ENCODE measurements at places on chromosomes 6 and 20.

DNA sequence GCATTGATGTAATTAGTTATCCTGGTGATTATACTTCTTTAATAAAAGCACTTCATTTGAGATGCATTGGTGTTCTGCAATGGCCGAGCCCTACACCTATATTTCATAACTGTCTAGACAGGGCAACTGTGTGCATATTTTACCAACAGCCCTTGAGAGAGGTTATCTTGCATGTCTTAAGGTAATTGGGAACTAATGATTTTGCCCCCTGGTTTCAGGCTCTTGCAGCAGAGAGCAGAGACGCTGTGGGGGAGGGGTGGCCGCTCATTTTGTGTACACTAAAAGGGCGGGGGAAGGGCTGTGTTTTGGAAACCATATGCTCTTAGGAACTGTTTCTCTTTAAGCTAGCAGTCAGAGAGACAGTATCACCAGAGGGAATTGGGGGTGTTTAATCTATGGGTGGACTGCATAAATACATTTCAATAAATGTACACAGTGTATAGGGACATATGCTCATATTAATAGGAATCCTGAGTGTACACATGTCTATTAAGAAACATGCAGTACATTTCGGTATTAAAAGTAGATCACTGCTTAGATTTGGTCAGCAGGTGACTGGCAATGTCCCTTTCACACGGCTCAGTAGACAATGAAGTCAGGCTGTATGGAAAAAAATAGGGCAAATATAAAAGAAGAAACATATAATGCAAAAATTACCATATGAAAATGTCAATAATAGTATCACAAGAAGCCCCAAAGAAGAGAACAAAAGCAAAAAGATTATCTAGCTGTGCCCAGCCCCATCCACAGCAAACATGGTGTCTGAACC, 402.9 kb upstream of the CITED2 start:
- no peak for ATAC-seq

DNA sequence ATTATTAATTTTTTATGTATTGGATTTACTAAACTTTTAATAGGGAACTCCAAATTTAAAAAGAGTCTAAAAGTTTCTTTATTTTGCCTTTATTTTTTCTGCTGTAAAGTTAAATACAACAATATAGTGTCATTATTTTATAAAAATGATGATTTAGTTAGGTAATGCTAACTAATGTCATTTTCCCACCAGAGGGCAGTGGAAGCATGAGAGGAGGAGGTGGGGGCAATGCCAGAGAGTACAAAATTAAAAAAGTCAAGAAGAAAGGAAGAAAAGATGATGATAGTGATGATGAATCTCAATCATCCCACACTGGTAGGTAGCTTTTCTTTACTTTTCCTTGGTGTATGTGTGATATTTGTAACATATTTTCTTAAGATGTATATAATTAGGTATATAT, 20.2 kb upstream of the FHL5 start:
- no peak for ATAC-seq

DNA sequence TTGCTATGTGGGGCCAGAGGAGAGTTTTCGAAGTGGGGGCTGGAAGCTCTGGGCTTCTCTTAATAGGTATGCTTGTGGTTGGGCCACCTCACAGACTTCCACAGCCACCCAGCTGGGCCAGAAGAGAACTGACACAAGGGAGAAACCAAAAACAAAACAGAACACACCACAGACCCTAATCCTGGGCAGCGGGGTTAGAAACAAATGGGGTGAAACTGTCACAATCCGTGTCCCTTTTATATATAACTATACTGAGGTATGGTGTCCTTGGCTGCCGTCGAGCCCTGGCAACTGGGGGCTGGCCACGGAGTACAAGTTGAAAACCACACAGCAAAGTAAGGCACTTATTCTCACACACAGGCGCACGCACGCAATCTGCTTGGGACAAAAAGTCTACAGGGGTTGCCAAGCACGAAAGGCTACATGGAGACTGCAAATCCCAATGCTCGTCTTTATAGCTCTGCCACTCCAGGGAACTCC, 78.3 kb downstream of the TRAM2 start:
- no peak for ATAC-seq

DNA sequence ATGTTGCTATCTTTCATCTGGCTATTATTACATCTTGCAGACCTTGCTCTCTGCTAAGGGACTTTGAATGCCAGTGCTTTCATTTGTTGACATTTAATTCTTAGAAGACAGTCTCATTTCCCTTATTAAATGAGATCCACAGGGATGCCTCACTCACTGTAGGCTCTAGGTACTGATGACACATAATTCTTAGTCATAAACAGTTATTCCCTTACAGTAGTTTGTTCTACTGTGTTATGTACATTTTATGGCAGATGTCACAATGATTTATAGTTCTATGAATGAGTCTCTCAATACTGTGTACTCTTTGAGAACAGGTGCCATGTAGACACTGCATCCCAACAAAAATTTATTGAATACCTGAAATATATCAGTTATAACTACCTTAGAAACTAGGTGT, 70.3 kb downstream of the FAM83B start:
- ATAC-seq: peak; percentile 97
